Stimulated activated CD8-positive, alpha-beta memory T cell treated with anti-CD3 and anti-CD28 coated beads, Interleukin-4, amount 100 ng/mL, for 24 hours (primary cell): ENCODE measurements at places on chromosomes 16 and 17.

- no peak for DNase-seq
Observed at GRCh38 chr16:48479955-48480354, 94.7 kb upstream of the SIAH1 start.

DNA sequence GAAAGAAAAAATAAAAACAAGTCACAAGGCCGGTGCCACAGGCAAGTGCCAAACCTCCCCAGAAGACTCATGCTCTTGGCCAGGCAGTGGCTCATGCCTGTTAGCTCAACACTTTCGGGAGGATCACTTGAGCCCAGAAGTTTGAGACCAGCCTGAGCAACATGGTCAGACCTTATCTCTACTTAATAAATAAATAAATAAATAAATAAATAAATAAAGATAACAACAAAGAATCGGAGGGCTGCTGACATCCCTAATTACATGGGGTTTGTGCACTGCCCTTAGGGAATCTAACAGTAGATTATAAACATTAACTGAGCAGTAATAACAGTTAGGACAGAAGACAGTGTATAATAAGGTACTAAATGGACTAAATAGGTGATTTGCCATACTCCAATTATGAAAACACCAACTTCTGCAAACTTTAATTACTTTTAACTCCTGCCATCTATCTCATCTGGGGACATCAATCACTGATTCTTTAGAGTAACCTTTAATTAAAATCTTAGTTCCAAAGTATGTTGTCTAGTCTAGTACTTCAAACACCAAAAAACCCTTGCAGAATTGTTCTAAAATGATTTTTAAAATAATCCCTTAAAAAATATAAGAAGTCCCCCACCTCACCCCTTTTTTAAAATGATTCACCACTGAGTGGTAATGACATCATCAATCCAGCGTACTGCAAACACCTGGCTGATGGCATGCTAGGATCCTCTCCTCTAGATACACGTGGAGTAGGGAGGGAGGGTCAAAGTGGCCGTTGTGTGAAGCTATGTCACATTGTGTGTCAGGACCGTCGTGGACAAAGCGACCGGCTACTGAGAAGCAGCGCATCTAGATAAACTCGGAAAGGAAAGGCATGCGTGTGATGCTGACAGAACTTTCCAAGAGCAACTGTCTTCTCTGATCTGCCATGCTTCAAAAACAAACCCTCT is 28.5 kb downstream of the CYTH1 start:
- no peak for DNase-seq

GRCh38 chr16:85768199-85768598 is 17.3 kb upstream of the C16orf74 start:
- DNase-seq: no peak

GRCh38 chr17:21276264-21276588 is 8.3 kb upstream of the MAP2K3 start:
- no peak for DNase-seq

DNA sequence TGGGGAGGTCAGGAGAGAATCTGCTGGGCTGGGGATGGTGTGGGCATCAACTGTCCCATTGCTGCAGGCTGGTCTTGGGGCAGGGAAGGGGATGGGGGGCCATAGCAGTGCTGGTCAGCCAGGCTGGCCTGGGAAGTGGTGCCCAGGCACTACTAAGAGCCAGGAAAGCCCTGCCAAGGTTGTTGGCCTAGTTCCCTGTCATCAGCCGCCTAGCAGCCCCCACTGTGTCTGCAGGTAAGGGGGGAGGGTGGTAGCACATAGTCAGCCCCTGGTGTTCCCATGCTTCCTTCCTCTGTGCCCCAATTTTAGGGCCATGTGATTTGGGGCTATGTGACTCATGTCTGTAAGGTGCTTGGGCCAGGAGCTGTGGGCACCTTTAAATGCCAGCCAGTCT is 17.8 kb downstream of the GJD3 start:
- DNase-seq: no peak

DNA sequence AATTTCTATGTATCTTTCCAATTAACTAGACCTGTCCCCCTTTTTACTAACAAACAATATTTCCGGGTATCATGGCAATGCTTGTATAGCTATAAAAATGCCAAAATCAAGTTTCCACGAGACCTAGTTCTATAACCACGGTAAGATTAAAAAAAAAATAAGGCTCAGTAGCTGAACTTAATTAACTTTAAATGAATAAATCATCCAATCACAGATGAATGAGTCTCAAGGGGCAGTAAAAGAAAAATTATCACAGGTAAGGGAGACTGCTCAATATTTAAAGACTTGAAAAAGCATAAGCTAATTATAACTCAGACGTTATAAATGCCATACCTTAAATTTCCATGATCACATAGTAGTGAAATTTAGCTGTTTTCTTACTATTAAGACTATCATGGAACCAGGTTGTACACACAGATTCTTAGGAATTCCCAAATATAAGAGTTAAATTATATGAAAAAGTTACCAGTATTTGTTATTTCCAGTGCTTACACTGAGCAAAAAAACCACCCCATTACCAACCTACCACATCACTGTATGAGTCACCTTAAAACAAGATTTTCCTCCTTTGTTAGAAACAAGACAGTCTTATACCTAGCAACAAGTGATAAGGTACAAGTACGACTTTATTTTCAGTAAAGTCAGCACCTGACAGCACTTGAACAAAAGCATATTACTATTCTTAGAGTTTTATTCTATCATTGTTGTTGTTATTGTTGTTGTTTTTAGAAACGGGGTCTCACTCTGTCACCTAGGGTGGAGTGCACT is 20.6 kb downstream of the SSH2 start:
- DNase-seq: no peak

DNA sequence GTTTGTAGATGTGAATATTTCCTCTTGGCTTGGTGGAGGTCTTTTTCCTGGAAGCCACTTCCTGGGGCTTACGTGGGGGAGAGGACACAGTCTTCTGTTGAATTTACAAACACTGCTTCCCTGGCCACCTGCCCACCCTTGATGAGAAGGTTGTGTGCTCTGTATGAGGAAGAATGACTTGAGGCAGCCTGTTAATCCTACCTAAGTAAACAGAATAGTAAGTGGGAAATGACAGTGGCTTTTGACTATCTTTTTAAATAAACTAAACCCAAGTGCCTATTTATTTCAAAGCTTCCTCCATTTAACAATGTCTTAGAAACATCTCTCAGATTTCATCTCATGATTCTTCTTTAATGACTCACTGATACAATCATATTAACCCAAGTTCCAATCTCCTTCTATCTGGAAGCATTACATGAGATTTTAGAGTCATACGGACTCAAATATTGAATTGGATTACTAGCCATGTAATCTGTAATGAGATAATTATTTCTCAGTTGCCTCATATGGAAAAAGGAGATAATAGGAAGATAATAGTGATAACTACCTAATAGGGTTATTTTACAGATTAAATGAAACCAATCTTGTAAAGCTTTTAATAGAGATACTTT is 96.6 kb upstream of the SMIM36 start:
- DNase-seq: no peak

- DNase-seq: no peak
Observed at GRCh38 chr17:39754958-39755553, 17.3 kb downstream of the GRB7 start.

DNA sequence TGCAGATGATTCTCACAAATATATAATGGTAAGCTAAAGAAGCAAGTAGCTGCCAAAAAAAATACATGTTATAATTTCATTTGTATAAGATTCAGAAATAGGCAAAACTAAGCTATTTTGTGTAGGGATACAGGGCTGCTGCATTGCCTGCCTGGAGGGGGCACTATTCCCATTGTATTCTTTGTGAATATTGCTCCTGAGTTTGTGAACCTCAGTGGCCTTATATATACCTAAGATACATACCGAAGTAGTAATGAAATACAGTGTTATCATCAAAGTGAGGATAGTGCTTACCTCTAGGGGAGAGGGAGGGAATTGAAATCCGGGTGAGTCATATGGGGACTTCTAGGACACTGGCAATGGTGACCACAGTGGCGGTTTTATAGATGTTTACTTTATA is 53.5 kb downstream of the C17orf58 start:
- no peak for DNase-seq

GRCh38 chr16:24771132-24771778 is 41.8 kb downstream of the TNRC6A start:
- no peak for DNase-seq

DNA sequence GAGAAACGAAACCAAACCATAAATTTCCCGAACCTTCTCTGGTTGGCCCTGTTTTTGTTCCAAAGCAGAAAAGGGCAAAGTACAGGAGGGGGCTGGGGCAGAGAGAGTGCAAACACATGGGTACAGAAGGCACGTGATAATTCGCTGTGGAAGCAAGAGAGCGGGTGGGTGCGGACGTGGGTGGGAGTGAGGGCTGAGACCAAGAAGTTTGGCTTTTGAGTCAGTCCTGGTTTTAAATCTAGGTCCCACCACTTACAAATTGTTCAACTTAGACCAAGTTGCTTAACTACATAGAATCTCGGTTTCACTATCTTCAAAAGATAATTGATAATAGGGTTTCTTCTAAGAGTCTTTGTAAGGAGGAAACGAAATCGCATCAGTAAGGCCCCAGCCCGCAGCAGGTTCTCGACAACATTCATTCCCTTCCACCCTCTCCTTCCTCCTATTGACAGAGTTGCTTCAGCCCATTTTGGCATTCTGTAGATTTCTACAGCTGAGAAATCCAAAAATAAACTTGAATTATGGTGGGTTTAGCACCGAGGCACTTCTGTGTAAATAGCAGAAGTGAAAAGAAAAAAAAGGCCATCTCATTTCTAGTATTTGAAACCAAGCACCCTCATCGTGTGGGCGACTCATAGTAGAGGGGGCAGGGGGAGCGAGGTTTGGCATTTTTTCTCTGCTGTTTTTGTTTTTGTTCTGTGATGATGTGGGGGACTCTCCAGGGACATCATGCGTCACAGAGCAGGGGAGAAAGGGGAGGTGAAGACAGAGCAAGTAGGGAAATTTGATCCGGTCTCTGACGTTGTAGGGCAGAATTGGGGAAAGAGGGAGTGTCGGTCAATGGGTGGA is 33.6 kb upstream of the CCR7 start:
- DNase-seq: peak; percentile 74

GRCh38 chr17:21549107-21549687 is 143.1 kb upstream of the KCNJ18 start:
- no peak for DNase-seq

GRCh38 chr16:50099957-50100648 is 34.3 kb downstream of the HEATR3 start:
- no peak for DNase-seq

GRCh38 chr17:73695035-73695738 is 50.9 kb upstream of the SDK2 start:
- no peak for DNase-seq

DNA sequence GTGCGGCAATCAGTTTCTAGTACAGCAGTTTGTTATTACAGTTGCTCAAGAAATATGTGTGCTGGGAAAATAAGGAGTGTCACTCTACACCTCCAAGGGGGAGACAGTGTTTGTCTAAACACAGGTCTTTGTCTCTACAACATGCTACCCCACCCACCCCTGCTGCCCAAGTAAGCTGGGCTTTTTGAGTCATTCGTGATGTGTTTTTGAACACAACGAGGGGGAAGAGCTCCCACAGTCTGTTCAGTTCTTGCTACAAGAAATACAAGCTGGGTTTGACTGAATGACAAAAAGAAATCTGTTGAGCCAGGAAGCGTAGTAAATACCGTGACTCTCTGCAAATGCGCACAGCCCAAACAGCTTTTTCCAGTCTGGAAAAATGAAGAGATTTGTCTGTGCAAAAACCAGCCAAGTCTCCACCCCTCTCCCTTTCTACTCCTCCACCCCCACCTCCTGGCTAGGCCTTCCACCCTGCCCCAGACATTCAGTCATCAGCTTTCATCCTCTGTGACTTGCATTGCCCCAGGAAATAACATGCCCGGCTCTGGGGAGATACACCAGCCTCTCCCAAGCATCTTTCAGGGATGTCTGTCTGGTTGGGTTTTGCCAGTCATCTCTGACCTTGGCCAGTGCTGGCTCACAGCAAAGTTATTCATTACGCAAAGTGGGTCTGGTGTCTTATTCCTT is 25.7 kb downstream of the CHD9 start:
- no peak for DNase-seq

DNA sequence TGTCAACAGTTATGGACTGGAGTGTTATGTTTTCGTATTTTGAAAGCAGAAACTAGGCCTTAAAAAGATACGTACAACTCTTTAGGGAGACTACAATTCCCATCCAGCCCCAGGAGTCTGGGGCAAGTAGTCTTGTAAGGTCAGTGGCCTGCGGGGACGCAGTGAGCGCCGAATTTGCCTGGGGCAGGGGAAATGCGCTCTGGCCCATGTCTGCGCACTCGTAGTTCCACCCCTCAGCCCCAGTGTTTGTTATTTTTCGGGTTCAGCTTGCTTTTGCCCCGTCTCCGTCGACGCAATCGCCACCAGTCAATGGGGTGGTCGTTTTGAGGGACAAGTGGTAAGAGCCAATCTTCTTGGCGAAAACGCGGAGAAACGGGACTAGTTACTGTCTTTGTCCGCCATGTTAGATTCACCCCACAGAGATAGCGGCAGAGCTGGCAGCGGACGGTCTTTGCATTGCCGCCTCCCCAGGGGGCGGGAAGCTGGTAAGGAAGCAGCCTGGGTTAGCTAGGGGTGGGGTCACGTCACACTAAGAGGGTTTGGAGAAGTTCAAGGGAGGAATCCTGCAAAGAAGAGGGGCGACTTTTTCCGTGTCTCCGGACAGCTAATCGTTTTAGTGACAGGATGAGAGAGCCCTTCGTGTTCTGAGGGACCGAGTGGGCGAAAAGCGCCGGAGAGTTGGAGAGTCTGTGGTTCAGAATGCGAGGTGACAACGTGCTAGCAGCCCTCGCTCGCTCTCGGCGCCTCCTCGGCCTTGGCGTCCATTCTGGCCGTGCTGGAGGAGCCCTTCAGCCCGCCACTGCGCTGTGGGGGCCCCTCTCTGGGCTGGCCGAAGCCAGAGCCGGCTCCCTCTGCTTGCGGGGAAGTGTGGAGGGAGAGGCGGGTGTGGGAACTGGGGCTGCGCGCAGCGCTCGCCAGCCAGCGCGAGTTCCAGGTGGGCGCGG is 1.1 kb upstream of the BRCA1 start:
- DNase-seq: no peak

- DNase-seq: no peak
Observed at GRCh38 chr16:5977329-5977728, 879.7 kb upstream of the EEF2KMT start.

GRCh38 chr17:4782652-4783051 is 3.5 kb downstream of the VMO1 start:
- DNase-seq: no peak

DNA sequence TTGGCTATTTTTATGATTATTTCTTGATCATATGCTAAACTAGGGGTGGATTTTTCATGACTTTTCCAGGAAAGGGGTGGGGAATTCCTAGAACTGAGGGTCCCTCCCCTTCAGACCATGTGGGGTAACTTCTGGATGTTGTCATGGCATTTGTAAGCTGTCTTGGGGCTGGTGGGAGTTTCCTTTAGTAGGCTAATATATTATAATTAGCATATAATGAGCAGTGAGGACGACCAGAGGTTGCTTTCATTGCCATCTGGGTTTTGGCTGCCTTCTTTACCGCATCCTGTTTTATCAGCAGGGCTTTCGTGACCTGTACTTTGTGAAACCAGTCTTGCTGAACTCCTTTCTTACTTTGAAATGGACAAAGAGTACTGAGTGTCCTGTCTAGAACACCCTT is 40.4 kb upstream of the ABCA5 start:
- DNase-seq: no peak
